Prostate gland (tissue), 2 donors: ENCODE measurements at places on chromosomes 3 and 15. TPM values are rescaled to one million over a fixed set of nuclear protein-coding genes. Genes with fewer than 3 reads are reported as not detected.

DNA sequence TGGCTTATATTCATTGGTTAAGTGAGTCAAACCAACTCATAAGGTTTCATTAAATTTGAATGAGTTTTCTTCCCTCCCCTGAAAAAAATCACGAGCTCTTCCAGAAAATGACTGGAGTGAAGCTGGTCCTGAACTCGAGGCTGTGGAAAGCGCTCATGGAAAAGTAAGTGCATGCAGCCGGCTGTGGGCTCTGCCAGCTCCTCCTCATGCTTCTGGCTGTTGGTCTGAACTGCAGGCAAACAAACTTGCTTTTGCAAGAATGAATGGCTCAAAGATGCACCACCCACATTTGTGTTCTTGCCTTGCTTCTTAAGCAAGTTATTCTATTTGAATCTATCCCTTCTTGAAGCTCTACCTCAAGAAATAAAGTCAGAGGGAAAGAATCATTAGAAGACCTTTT, 6.2 kb downstream of the ETV5 start:
- no peak for DNase-seq
- no peaks in the 10 kb centered on the region for H3K36me3 ChIP-seq
- no peak overlapping the region for H3K27ac ChIP-seq

SLC28A1 gene
- not detected for total RNA-seq

GRCh38 chr15:89362203-89363101, 27.8 kb upstream of the POLG start:
- peaks cover 74% of the 10 kb centered on the region for H3K27me3 ChIP-seq
- no peaks in the 10 kb centered on the region for H3K36me3 ChIP-seq
- no peak for DNase-seq
- H3K4me1 ChIP-seq: peaks cover 5% of the 10 kb centered on the region

- DNase-seq: no peak
- H3K4me3 ChIP-seq: peak overlapping the region; percentile 53
- no peaks in the 10 kb centered on the region for H3K27me3 ChIP-seq
- peaks cover 28% of the 10 kb centered on the region for H3K4me1 ChIP-seq
These were observed 767 bp downstream of the SEMA3F start for GRCh38 chr3:50155891-50156290.

DNA sequence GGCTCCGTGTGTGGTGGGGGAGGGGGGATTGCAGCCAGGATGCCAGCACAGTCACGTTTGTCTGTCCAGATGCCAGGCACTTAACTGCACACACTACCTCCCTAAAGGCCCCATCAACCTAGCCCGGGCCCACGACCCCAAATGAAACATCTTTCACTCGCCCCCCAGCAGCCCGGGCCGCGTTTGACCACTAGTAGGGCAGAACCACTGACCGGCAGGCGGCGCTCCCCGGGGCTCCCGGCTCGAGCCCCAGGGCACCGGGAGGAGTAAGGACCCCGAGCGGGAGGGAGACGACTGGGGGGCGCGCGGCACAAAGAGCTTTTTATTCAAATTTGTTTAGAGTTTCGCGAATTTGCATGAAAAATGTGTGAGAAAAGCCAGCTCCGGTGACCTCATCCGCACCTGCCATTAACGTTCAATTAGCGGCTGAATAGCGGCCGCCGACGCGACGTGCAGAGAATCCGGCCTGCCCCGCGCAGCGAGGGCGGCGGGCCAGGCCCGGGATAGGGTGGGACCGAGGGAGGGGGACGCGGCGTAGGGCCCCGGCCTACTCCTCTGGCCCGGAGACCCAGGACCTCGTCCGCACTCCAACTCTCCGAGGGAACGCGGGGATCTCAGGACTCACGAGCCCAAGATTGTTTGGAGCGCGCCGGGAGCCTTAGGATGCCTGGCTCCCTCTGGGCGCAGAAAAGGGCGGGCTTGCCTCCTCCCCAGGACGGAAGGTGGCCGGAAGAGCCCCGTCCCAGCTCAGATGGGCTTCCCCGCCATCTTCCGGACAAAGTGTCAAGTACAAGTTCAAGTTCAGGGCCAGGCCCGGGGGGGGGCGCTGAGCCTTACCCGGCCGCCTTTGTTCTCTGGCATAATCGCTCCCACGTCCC, 64.9 kb upstream of the POLG start:
- no peaks in the 10 kb centered on the region for H3K36me3 ChIP-seq
- H3K27ac ChIP-seq: no peak overlapping the region
- no peaks in the 10 kb centered on the region for H3K4me1 ChIP-seq

DNA sequence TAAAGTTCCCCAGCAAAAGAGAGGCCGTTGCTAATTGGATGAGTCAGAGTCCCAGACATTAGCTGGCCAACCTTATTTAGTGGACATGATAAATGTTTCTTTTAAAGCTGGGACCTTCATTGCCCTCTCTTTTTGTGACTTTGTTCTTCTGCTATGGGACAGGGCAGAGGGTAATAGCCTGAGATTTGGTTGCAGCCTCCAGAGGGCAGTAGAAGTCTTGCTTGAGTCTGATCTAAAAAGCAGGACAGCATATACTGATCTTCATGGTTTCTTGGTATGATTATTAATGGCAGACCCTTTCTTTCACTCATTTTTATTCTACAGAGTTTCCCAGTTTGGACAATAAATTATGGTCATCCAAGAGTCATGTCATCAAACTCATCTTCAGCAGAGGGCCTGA, 25.1 kb upstream of the ZKSCAN7 start:
- no peaks in the 10 kb centered on the region for H3K4me1 ChIP-seq
- no peak overlapping the region for H3K4me3 ChIP-seq
- H3K27ac ChIP-seq: no peak overlapping the region
- no peaks in the 10 kb centered on the region for H3K36me3 ChIP-seq
- no peaks in the 10 kb centered on the region for H3K27me3 ChIP-seq

GRCh38 chr3:130893376-130894129, at the start of gene ATP2C1:
Gene ATP2C1 (plus strand): TSS chr3:130894084. CDS start chr3:130894770, 686 bp downstream.
- no peaks in the 10 kb centered on the region for H3K4me1 ChIP-seq
- DNase-seq: peak; percentile 94
- peak within 1 kb of the TSS; percentile 93 for H3K27ac ChIP-seq
- H3K36me3 ChIP-seq: no peaks in the 10 kb centered on the region

CPN2 gene
- total RNA-seq: not detected

COL6A6 gene
- total RNA-seq: not detected

GRCh38 chr3:48558493-48559134, 2.0 kb upstream of the PFKFB4 start:
- no peak overlapping the region for H3K4me3 ChIP-seq
- no peaks in the 10 kb centered on the region for H3K36me3 ChIP-seq
- H3K27ac ChIP-seq: peak overlapping the region; percentile 5
- DNase-seq: no peak

GATM gene
- total RNA-seq: 12.9 TPM

TPRG1 gene
- 4.7 TPM for total RNA-seq

GRCh38 chr3:11154036-11154952, at the start of gene HRH1:
Gene HRH1 (plus strand): TSS chr3:11154493. CDS start chr3:11259038, 104,545 bp downstream.
- H3K4me3 ChIP-seq: peak within 1 kb of the TSS; percentile 33
- no peak within 1 kb of the TSS for H3K27ac ChIP-seq
- peaks cover 2% of the 10 kb centered on the region for H3K4me1 ChIP-seq
- peaks cover 7% of the 10 kb centered on the region for H3K27me3 ChIP-seq
- no peak for DNase-seq

DNA sequence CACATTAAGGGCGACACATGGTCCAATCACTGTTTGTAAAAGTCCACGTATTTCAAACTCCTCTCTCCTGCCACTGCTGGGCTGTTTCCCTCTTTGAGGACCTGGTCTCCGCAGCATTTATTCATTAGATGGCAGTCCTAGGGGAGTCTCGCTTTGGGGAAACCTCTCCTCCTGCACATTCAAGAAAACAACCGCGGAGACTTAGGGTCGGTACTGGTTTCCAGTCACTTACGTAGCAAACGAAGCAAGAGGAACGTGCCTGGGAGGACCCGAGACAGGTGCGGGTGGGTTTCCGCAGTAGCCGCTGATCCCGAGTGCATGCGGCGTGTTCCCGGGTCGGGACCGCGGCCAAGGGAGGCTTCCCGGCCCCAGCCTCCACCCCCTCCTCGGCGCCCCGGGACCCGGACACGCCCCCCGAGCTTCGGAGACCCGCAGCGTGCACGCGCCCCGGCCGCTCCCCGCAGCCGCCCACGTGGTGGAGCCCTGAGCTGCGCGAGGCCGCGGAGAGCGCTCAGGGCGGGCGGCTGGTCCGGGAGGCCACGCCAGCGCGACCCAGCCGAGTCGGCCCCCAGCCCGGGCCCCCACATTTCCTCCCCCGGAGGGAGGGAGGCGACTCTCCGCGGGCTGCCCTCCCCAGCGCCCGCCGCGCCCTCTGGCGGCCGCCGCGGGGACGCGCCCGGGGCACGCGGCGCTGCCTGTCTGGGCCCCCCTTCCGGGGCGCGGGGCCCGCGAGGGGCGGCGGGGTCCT, 1.1 kb upstream of the IGF1R start:
- H3K4me3 ChIP-seq: peak overlapping the region; percentile 93
- peak overlapping the region; percentile 97 for H3K27ac ChIP-seq
- no peaks in the 10 kb centered on the region for H3K4me1 ChIP-seq
